ENCODE measurements at places on chromosomes 1 and 21.

DNA sequence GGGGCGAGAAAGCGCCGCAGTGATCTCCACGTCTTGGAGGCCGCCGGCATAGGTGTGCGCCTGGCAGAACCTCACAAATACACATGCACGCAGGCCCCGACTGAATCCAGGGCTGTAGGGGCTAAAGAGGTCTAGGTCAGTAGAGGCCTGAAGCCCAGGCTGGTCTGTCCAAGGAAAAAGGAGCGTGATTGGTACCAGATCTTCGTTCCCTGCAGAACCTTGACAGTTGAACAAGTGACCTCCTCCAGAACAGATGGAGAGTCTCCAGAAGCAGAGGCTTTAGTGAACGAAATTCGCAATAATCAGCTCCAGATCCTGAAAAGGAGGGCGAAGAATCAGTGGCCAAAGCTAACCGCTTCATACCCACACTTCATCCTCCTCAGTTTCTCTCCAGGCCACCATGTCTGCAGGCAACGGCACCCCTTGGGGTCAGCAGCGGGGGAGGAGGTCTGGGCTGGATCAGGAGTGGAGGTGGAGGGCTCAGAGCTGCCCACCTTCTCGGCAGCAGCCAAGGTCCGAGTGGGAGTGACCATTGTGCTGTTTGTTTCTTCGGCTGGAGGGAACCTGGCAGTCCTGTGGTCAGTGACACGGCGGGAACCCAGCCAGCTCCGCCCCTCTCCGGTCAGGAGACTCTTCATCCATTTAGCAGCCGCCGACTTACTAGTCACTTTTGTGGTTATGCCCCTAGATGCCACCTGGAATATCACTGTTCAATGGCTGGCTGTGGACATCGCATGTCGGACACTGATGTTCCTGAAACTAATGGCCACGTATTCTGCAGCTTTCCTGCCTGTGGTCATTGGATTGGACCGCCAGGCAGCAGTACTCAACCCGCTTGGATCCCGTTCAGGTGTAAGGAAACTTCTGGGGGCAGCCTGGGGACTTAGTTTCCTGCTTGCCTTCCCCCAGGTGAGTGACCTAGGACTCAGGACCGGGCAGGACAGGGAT, 749 bp upstream of the PEX11B start:
- DNase-seq: peak; percentile 83

GRCh38 chr1:3642919-3643675, 6.8 kb downstream of the WRAP73 start:
- no peak for DNase-seq

DNA sequence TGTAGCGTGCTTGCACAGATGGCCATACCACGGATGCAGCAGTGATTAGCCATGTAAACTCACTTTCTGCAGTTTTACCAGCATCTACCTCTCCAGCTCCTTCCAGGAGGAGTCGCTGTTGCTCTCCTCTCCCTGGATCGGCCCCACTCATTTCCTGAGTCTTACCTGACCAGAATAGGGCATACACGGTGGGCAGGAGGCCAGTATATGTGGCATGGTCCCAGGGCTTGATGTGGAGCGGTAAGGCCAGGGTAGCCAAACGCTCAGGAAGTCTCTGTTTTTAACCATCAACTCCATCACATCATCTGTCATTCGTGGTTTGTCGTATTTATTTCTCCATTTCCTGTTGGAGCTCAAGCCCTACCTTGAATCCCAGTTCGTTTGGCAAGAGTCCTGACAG, 163.4 kb upstream of the USP24 start:
- DNase-seq: peak; percentile 38

- DNase-seq: no peak
Observed at GRCh38 chr1:55990007-55990406, 589.4 kb downstream of the PLPP3 start.

DNA sequence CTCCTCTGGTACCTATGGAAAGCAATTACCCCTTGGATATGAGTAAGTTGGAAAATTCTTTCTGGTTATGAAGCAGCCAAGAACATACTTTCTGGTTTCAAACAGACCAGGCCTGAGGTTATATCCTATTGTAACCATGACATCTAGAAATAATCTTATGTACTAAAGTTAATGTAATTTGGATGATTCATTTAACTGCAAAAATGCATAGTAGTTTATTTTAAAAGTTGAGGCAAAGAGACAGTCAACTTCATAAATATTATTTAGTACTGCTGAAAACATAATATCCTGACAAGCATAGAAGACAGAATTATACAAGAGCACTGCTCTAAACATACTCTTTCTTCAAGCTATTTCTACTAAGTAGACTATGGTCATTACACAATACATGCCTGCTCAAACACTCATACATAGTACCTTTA, 25.5 kb downstream of the ODF2L start:
- DNase-seq: no peak

GRCh38 chr1:12610305-12610935, 7.6 kb downstream of the DHRS3 start:
- DNase-seq: no peak

GRCh38 chr1:186768906-186769305, 59.8 kb upstream of the PLA2G4A start:
- no peak for DNase-seq

- DNase-seq: no peak
Observed at GRCh38 chr1:203751051-203751450, 13.9 kb upstream of the LAX1 start.

GRCh38 chr1:110420874-110421793, 13.6 kb upstream of the LAMTOR5 start:
- DNase-seq: peak; percentile 89

DNA sequence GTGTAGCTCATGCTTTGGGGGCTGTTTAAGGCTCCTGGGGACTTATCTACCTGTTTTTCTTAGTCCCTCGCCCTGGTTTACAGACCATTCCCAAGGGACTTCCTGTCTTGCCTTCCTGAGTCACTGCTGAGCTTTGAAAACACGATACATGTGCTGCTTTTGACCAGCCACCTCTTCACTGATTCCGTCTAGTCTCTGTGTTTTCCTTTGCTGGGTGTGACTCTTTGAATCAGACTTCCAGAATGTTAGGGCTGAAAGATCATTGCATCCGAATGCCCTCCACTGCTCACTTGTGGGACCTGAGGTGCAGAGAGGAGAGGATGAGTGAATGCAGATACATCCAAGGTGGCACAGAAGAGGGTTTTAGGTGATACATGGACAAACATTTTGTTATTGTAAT, 35.4 kb upstream of the CITED4 start:
- DNase-seq: no peak

GRCh38 chr1:168386949-168387586, 106.4 kb downstream of the TBX19 start:
- no peak for DNase-seq

DNA sequence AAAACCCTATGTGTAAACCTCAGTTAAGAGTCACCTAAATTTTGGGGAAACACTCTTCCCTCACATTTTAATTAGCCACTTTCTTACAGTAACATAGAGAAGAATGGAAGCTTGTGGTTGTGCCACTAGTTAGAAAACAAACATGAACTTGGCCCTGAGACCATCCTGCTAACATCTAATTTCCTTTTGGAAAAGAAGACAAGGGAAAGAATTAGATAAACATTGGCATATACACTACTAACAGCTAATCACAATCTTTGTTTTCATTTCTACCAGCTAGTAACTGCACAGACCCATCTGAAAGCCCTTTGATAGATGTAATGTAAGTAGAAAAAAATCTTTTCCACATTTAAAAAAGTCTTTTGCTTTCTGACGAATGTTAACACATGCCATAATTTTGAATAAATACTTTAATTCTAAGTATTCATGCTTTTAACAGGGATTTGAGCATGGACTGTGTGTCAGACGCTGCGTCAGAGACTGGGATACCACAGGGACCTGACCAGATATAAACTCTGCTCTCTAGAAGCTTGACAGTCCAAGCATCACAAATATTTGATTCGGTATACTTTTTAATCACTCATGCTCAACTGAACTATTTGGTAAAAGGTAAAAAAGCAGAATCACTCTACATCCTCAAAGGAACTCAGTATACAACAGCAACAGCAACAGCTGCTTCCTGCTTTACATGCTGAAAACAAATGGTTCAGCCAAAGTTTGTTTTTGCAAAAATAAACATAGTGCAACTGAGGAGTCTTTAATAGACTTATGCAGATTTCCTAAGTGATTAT, 30.2 kb downstream of the DPH5 start:
- DNase-seq: no peak

- DNase-seq: no peak
Observed at GRCh38 chr1:201305815-201306214, 22.5 kb downstream of the PKP1 start.

DNA sequence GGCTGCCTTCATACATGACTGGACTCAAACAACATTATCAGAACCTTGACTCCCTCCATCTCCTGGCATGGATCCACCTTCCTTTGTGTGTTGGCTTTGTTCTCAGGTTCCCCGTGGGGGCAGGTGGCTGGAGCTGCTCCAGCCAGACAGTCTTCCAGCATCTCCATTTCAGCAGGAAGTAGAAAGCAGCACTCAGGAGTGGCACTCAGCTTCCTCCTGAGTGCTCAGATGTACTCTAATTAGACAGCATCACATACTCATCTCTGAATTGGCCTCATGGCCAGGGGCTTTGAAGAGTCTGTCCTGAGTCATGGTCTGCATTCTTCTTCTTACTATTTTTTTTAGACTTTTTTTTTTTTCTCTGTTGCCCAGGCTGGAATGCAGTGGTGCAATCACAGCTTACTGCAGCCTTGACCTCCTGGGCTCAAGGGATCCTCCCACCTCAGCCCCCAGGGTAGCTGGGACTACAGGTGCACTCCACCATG, 27.9 kb downstream of the OVAAL start:
- DNase-seq: peak; percentile 18

GRCh38 chr1:117250061-117250606, 39.4 kb upstream of the VTCN1 start:
- DNase-seq: no peak

- DNase-seq: no peak
Observed at GRCh38 chr1:110021285-110021684, 13.1 kb upstream of the STRIP1 start.

DNA sequence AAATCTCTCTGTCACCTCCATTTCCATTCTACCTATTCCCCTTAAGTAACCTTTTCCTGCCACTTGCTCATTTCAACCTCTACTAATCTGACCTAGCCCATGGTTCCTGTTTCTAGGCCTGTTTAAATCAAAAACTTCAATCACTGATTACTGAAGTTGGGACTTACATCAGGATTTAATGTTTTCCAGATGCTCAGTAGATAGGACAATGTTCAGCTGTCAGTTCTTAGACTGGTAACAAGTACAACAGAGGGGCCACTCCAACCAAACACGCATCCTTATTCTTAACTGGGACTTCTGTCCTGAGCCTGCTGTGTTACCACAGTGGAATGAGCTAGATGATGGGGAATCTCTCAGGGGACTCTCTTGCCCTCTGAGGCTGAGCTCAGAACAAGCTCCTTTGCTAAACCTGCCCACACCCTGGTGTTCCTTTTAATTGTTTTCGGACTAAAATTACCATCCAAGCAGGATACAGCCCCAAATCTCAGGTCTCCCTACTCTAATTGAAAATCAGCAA, 974.6 kb downstream of the TTLL7 start:
- no peak for DNase-seq

GRCh38 chr1:221923929-221924598, 182.2 kb upstream of the DUSP10 start:
- no peak for DNase-seq

DNA sequence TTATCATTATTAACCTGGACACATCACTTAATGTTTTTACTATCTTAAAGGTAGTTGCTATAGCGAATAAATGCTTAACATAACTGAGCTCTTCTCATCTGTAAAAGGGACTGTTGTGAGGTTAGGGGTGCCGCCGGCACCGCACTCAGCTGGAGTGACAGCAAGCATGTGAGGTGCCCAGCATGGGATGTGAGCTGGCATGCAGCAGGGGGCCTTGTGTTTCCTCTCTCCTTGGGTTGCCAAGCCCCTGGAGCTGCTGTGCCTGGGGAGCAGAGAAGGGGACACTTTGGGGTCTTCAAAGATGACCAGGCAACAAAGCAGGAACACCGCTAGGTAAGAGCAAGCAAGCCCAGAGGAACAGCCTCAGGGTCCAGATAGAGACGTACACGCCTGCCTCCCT, 2.1 kb upstream of the ZC3H12A start:
- DNase-seq: no peak

- peak; percentile 90 for DNase-seq
Observed at GRCh38 chr1:188782220-188782841, 1695.3 kb downstream of the BRINP3 start.

- no peak for DNase-seq
Observed at GRCh38 chr1:214364386-214364785, 83.4 kb downstream of the SMYD2 start.
